ENCODE measurements at places on chromosomes 2 and 18. TPM values are rescaled to one million over a fixed set of nuclear protein-coding genes. Genes with fewer than 3 reads are reported as not detected.

The LYG1 gene
- 1.3 TPM for total RNA-seq

The LHCGR gene
- not detected for total RNA-seq

The ACMSD gene
- total RNA-seq, result not detected

The SPC25 gene
- 22.0 TPM for total RNA-seq

The KCNJ13 gene
- not detected for total RNA-seq

The SEH1L gene
- total RNA-seq, result 26.1 TPM

The AKAIN1 gene
- not detected for total RNA-seq

The FEV gene
- not detected for total RNA-seq

The EPAS1 gene
- total RNA-seq, result 89.4 TPM

The MIB1 gene
- total RNA-seq, result 8.6 TPM

The ANKRD30B gene
- not detected for total RNA-seq

The TCF23 gene
- not detected for total RNA-seq

The ITM2C gene
- total RNA-seq, result 74.5 TPM

The RAB27B gene
- 11.1 TPM for total RNA-seq

The SEMA4F gene
- 12.6 TPM for total RNA-seq

The RUFY4 gene
- total RNA-seq, result 0.09 TPM

The ST8SIA5 gene
- 0.01 TPM for total RNA-seq

The HOXD12 gene
- not detected for total RNA-seq

The PPM1G gene
- total RNA-seq, result 152 TPM

The SERPINB4 gene
- total RNA-seq, result 0.15 TPM

The RFTN2 gene
- not detected for total RNA-seq

The ICA1L gene
- 1.4 TPM for total RNA-seq

The SULT1C2 gene
- total RNA-seq, result 0.36 TPM

The RPL31 gene
- 2,156 TPM for total RNA-seq

The MARCHF4 gene
- total RNA-seq, result 25.5 TPM

The MAP3K19 gene
- not detected for total RNA-seq

The ADD2 gene
- total RNA-seq, result 28.6 TPM

The RAX gene
- not detected for total RNA-seq

The C2orf74 gene
- total RNA-seq, result 15.6 TPM

The CHRNG gene
- total RNA-seq, result not detected

The AGBL5 gene
- 30.3 TPM for total RNA-seq

The RESP18 gene
- not detected for total RNA-seq

The CFAP53 gene
- 0.38 TPM for total RNA-seq

The CYP20A1 gene
- 10.0 TPM for total RNA-seq

The DBI gene
- total RNA-seq, result 415 TPM

The EFEMP1 gene
- total RNA-seq, result 44.2 TPM

The NR4A2 gene
- total RNA-seq, result 1.7 TPM

The CFAP65 gene
- total RNA-seq, result 0.16 TPM

The MROH2A gene
- total RNA-seq, result 0.12 TPM

The QPCT gene
- 21.3 TPM for total RNA-seq

The ADRA2B gene
- total RNA-seq, result 0.06 TPM

The GAD1 gene
- total RNA-seq, result 0.39 TPM

The COL4A3 gene
- 1.3 TPM for total RNA-seq
